NCI-H345 (cell line): ENCODE measurements at places on chromosomes 4 and X.

- no peak for DNase-seq
These were observed 340.3 kb downstream of the ZNF674 start for GRCh38 chrX:46204721-46205422.

DNA sequence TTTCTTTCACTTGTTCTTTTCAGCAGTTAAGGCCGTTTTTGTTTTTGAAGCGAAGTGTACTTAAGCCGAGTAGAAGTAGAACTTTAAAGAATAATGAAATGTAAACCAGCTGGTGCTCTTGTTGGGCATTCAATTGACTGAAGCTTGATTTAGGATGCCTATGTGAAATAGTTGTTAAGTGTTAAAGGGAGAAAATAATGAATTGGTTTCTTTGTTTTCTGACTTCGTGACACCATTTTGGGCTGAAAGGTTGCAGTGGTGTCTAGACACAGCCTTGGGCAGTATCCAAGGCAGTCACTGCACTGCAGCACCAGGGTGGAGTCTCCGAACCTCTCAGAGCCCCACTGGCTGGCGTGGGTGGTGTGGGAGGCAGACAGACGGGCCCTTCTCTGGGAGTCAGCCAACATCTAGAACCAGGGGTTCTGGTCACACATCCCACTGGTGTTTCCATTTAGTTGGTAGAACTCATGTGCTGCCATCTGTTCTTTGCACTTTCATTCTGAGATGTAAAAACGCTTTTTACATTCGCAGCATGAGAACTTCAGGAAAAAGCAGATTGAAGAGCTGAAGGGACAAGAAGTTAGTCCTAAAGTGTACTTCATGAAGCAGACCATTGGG is 3.5 kb downstream of the UCHL1 start:
- DNase-seq: no peak

GRCh38 chr4:152992027-152992426 is 55.9 kb downstream of the FHDC1 start:
- DNase-seq: no peak

DNA sequence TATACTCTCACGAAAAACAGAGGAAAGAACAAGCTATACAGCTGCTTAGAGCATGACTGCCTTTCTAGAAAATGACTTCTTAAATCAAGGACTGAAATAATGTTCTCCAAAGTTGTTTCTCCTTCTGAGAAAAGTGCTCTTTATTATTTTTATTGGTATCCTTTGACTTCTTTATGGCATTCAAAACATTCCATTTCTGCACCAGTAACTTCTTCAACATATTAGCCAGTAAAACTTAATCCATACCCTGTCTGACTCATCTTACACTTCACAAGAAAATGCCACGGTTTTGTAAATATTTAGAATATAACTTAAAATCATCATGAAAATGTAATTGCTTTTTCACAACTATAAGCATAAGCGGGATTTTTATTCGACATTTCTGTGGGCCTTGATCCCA is 180.4 kb downstream of the NR3C2 start:
- no peak for DNase-seq

- no peak for DNase-seq
These were observed 304.9 kb downstream of the GBA3 start for GRCh38 chr4:22997358-22998224.

GRCh38 chr4:15714141-15714540 is 11.3 kb downstream of the BST1 start:
- no peak for DNase-seq

- no peak for DNase-seq
These were observed 68.7 kb downstream of the CXXC4 start for GRCh38 chr4:104425948-104426347.

DNA sequence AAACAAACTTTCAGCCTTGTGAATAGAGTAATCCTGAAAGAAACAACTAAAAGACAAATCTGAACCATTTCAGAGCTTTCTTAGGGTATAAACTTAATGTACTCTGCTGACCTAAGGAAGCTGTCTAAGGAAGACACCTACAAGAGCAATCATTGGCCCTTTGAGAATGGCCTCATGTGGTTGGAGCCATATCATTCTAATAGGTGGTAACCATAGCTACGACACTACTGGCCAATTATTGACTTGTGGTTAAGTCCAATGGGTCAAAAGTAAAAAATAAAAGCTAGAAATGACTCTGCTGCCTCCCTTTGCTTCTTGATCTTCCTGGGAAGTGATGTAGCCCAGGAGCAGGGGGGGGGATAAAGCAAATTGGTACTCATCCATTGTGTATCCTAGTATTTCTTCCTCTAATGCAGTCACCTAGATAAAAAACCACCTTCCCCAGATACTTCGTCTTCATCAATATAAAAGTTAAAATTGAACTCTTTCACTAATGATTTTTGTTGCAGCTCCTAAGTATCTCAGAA is 547.0 kb downstream of the ARAP2 start:
- no peak for DNase-seq

- no peak for DNase-seq
These were observed 86.8 kb downstream of the FRMPD4 start for GRCh38 chrX:12225107-12225506.

GRCh38 chr4:186144946-186145569 is 40.6 kb downstream of the FAM149A start:
- DNase-seq: no peak

DNA sequence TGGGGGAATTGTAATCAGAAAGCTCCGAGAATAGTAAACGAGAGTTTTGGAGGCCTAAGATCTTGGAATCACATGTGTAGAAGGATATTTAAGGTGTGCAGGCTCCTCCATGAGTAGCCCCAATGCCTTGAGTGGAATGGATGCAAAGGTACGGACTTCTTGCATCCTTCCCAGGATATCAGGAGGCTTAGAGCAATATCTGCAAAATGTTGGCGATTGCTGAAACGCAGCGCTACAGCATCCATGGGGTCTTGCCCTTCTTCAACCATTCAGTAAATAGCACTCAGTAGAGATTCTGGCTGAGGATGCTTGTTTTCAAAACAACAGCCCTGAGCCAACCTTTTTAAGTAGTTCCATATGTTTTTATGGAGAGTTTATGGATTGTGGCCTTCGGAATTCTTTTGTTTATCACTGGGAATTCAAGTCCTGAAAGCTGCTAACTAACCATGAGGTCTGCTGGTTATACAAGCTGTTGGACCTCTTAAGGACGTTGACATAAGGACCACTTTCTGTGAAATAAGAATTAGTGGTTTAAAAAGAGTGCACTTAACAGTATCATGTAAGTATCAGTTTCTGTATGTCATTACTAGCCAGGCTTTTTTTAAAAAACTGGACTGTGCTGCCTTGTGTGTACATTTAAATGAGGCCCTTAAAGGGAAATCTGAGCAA is 228.8 kb upstream of the PGRMC2 start:
- no peak for DNase-seq
